ENCODE measurements at places on chromosomes 1 and 21.

DNA sequence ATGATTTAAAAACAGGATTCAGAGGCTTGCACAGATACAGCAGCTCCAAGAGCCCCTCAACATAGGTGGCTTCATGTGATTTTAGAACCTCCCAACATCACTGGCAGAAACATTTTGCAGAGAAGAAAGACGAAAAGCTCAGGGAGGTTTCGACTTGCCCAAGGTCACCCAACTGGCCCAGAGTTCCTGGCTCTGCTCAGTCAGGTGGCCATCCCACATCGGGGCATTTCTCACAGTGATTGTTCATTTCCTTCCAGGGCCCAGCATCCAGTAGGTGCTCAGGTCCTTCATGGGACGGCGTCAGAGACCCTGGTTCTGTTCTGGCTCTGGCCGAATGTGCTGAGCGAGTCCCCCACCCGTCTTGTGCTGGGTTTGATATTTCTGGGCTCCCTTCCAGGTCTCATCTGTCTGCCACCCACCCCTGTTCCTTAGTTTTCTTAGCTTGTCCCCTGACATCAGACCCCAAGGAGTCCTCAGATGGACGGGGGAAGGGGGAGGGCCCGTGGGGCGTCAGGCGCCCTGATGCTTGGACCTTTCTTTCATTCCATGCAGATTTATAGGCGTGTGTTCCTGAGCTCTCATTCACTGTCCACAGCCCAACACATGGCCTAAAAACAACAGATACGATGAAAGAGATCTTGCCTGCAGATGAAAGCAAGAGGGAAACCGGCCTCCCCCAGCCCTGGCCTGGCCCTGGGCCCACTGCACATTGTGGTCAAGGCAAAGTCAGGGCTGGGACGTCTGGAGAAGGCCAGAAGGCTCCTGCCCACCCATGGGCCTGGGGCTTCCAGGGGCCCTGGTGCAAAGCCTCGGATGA, 123.1 kb upstream of the ZBTB40 start:
- no peak for DNase-seq

DNA sequence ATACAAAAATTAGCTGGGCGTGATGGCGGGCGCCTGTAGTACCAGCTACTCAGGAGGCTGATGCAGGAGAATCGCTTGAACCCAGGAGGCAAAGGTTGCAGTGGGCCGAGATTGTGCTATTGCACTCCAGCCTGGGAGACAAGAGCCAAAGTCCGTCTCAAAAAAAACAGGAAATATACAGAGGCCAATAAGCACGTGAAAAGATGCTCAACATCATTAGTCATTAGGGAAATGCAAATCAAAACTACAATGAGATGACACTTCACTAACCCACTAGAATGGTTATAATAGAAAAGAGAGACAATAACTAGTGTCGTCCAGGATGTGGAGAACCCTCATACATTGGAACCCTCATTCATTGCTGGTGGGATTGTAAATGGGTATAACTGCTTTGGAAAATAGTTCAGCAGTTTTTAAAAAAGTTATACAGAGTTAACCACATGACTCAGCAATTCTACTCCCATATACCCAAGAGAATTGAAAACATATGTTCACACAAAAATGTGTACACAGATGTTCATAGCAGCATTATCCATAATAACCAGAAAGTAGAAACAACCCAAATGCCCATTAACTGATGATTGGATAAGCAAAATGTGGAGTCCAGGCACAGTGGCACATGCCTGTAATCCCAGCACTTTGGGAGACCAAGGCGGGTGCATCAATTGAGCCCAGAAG, 6.4 kb upstream of the E2F2 start:
- no peak for DNase-seq

GRCh38 chr1:227731696-227732585, 3.2 kb downstream of the JMJD4 start:
- DNase-seq: no peak

- no peak for DNase-seq
Observed at GRCh38 chr1:66984491-66984890, 59.7 kb downstream of the MIER1 start.

GRCh38 chr1:28417926-28418637, 48.5 kb downstream of the PHACTR4 start:
- DNase-seq: no peak

DNA sequence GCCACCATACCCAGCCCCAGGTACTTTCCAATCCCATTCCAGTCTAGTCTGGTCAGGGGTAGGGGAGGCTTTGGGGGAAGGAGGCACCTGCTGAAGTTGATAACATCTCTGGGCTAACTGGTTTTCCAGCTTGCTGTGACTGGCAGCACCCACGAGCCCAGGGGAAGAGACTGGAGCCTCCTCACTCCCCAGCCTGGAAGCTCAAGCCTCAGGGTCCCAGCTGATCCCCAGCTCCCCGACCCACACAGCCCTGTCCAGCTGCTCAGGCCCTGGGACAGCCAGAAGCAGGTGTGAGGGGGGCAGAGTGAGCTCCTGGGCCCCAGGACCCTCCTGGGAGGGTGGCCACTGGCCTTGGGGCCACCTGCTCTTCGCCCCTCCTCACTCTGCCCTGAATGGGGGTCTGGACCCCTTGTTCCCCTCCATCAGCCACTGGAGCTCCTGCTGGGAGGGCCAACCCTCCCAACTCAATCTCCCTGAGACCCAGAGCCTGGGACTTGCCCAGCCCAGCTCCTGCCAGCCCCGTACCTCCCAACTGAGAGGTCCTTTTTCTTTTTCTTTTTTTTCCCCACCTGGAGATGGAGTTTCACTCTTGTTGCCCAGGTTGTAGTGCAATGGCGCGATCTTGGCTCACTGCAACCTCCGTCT, 23.5 kb upstream of the RNU1-4 start:
- no peak for DNase-seq

GRCh38 chr1:175095978-175096607, 28.5 kb downstream of the TNN start:
- DNase-seq: no peak

- no peak for DNase-seq
Observed at GRCh38 chr1:218482683-218483082, 137.5 kb downstream of the TGFB2 start.

GRCh38 chr1:67843331-67843730, 10.1 kb upstream of the GNG12 start:
- DNase-seq: no peak

DNA sequence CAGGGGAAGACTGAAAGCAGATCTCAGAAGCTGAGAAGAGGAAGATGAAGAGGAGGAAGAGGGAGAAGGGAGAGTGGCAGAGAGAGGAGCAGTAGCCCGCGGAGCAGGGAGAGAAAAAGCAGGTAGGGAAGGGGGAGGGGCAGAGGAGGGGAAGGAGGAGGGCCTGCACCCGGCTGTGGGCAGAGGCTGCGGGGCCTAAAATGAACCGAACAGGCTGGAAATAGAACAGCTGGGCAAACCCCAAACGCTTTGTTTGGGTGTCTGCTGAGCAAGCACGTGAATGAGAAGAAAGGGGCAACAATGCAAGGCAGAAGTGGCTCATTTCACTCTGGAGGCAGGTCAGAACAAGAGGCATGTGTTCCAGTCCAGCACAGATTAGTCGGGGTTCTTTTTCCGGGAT, 33.5 kb downstream of the KCNC4 start:
- DNase-seq: peak; percentile 18

GRCh38 chr1:217590598-217590997, 40.3 kb downstream of the GPATCH2 start:
- DNase-seq: no peak

DNA sequence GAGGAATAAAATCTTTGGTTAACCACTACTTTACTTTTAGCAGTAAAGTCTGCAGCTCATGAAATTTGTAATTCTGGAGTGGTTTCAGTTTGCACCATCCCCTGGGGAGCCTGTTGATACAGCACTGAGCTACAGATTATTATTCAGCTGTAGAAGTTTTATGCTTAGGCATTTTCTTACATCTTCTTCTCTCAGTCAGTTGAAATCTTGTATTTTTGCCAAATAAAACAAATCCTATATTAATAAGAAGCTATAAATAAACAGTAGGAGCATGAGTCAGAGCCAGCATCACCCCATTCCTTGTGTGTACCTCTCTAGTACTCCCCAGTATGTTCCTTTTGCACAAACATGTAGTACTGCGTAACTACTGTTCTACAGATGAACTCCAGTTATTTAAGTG, 118.9 kb downstream of the ATF6 start:
- DNase-seq: no peak

DNA sequence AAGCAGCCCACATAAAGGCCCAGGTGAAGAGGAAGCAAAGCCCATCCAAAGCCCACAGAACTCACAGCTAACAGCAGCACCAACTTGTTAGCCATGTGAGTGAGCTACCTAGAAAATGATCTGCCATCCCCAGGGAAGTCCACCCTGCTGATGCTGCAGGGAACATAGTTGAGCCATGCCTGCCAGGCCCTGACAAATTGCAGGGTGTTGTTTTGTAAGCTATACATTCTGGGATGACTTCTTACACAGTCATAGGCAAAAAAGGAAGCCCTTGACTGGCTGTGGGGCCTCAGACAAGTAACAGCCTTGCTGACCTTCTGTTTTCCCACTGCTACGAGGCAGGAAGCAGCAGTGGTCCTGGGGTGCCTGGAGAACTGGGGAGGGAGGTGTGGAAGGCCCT, 262.7 kb downstream of the MATN1 start:
- DNase-seq: no peak

GRCh38 chr1:159009287-159009686, 420 bp upstream of the IFI16 start:
- DNase-seq: no peak

DNA sequence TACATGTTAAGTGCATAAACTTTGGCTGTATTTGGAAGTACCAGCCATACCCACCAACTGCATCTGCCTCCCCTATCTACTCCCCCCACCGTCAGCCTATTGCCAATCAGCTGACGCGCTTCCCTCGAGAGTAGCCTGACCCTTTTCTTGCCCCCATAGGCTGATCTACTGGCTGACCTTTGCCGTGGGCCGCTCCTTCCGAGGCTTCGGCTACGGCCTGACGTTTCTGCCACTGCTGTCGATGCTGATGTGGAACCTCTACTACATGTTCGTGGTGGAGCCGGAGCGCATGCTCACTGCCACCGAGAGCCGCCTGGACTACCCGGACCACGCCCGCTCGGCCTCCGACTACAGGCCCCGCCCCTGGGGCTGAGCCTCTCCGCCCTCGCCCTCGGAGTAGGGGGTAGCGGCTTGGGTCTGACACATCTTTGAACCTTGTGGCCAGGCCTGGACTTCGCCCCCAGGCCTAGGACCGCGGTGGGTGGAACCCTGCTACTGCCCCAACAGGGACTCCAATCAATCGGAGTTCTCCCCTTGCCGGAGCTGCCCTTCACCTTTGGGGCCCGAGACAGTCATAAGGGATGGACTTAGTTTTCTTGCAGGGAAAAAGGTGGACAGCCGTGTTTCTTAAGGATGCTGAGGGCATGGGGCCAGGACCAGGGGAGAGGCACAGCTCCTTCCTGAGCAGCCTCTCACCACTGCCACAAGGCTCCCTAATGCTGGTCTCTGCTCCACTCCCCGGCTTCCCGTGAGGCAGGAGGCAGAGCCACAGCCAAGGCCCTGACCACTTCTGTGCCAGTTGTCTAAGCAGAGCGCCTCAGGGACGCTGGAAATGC, 4.0 kb downstream of the GLMP start:
- no peak for DNase-seq

GRCh38 chr1:45141247-45142003, 65.0 kb downstream of the ZSWIM5 start:
- DNase-seq: no peak

- DNase-seq: no peak
Observed at GRCh38 chr1:160904783-160905616, 20.0 kb upstream of the ITLN1 start.

DNA sequence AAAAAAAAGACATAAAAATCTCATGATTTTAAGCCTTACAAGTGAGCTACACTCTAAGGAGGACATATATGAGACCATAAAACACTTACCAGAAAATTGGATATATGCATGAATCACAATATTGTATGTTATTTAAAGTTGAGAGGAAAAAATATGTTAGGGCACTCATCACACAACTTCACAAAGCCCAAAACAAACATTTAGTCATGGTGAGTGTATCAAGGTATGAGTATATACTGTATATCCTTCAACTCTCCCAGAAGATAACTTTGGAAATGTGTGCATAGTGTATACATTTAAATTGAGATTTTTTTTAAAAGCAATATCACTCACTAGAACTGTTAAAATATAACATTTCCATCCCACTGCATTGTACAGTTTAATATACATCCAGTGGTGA, 259.3 kb downstream of the SRGAP2C start:
- DNase-seq: no peak

DNA sequence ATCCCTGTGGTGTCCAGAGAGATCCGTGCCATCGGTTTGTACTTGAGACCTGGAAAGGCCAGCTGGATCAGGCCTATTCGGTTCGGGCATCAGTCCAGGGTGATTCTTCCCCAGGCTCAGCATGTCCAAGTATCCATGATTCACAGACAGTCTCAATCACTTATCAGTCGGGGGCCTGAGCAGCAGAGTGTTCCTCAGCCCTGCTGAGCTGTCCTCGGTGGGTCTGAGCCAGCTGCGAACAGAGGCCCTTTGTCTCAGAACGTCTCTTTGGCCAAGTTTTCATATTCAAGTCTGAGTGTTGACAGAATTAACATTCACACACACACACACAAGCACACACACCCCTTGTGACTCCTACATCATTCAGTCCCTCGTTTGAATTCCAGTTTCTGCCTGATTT, 33.4 kb upstream of the OSBPL9 start:
- DNase-seq: no peak
